Temporal lobe (tissue), 4 donors: ENCODE measurements at places on chromosomes 16 and 17. TPM values are rescaled to one million over a fixed set of nuclear protein-coding genes. Genes with fewer than 3 reads are reported as not detected.

Gene CFAP20
- total RNA-seq: 67.6 TPM

Gene CDH3
- 10.1 TPM for total RNA-seq

Gene KRT34
- total RNA-seq: 0.74 TPM

Gene VTN
- 0.25 TPM for total RNA-seq

Gene GOT2
- total RNA-seq: 39.6 TPM
